ENCODE measurements at places on chromosomes 16 and 17.

DNA sequence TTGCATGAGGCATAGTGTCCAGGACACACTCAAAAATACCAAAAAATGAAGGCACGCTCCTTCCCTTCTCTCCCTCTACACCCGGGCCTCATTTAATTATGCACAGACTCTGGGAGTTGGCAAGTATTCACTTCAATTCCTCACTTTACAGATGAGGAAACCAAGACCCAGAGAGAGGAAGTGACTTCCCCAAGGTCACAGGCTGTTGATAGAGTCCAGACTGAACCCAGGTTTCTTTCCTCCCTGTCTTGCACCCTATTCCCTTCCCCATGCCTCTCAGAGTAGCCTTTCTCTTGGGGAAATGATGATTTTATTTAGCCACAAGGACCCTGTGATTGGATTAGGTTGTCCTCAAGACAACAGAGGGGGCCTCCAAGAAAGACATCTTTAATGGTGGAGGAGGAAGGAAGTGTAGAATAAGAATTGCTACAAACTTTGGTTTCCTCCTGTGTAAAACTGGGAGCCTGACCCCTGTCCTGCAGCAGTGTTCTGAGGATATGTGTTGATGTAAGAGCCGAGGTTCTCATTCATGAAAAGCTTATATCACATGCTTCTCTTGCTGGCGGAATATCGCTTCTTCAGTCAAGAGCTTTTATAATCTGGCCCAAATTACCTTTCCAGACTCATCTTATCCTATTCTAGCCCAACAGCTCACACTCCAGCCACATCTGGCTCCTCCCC is 48.8 kb upstream of the SIAH1 start:
- DNase-seq: no peak

DNA sequence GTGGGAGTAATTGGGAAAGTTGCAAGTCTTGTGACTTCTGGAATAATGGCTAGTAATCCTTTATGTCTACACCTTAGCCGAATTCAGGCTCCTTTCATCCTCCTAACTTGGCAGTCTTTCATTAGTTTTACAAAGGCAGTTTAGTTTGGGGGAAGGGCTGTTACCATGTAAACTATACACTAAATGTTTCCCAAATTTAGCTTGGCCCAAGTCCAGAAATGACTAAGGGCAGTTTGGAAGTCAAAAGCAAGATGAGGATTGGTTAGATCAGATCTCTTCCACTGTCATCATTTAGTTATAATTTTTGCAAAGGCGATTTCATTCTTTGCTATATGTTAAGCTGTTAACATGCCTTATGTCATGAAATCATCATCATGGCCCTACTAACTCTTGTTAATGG is 115.4 kb upstream of the CACNG3 start:
- DNase-seq: no peak

DNA sequence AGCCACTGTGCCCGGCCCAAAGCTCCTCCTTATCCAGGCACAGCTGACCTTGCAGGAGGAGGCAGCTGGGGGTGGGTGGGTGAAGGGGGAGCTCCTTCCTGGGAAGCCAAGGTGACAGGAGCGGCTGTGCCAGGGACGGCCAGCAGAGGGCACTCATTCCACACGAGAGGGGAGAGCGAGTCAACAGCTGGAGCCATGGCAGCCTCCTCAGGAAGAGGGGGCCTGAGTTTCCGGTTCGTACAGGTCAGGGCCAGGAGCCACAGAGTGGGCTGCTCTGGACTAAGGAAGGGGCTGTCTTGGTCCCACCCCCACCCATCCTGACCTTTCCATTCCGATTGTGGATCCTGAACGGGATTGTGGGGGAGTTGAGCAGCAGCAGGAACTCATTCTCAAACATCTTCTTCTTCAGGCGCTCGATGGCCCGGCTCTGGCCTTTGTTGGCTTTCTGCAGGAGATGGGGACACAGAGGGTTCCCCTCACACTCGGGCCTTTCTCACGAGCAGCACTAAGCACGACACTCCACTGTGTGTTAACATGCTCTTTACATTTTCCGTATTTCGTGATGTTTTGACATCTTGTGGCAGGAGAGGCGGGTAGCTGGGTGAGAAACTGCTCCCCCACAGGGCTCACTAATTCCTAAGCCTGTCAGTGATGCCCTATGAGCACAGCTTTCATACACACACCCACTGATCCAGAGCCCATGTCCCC is 61.6 kb downstream of the TIMM22 start:
- peak; percentile 41 for DNase-seq

DNA sequence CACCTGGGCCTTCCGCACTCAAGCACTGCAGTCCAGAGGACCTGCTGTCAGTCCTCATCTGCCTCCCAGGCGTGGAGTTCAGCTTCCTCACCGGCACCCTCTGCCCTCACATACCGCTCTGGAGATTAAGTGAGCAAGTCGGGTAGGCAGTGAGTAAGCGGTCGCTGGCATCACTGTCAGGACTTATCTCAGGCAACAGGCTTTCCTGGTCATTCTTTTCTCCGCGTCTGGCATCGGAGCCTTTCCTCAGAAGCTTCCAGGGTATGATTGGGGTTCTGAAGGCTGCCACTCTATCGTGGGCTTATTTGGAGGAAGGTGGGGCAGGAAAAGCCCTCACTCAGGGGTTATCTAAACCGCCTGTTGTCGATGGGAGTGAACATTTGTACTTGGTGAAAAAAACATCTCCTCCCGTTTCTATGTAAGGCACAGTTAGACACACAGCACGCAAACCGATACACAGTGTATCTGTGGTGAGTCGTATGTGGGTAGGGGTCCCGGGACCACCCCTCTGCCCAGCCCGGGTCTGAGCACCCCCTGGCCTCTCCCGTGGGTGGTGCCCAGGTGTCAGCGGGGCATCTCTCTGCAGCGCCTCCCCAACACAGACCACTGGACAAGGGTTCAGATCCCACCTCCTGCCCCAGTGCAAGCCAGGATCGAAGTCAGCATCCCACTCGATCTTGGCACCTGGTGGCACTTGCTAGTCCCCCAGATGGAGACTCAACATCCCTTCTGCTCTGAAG is 92.5 kb upstream of the PLCG2 start:
- DNase-seq: no peak

DNA sequence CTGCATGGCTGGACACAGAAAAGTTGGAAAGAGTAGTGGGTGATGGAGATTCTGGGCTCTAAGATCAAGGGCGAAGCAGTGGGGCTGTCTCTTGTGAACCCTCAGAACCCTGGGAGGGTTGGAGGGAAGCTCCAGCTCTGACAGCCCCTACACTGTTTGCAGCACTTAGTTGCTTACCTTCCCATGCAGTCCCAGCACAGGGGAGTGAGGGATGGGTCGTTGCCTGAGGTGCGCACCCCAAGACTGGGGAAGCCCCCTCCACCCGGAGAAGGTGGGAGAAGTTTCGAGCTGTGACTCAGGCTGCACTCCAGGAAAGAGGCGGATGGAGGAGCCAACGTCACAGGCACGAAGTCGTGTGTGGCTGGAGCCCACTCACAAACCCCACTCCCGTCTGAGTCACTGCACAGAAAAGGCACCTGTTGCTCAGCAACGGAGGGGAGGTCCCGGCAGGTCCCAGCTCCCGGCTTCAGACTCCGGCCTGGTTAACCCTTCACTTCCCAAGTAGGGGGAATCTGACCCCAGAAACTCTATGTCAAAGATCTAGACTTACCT is 60.1 kb downstream of the AIPL1 start:
- no peak for DNase-seq

- DNase-seq: no peak
Measured at GRCh38 chr17:67390006-67390645, 13.0 kb downstream of the PITPNC1 start.

GRCh38 chr17:78146881-78147280 is 696 bp downstream of the C17orf99 start:
- DNase-seq: no peak

DNA sequence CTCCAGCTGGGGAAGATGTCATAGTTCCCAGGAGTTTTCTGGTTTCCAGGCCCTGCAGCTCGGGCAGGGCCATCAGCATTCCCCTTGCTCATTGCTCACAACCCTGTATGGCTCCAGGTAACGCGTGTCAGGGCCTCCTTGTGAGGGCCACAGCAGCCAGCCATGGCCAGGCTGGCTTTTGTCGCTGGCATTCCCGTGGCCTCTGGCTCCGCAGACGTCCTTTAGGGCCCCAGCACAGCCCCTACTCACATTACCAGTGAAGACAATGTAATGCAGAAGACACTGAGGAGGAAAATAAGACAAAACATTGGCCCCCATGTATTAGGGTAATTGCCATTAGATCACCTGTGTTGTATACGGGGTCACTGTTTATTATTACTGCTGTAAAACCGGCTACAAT is 1799.0 kb downstream of the TP53TG3F start:
- no peak for DNase-seq

DNA sequence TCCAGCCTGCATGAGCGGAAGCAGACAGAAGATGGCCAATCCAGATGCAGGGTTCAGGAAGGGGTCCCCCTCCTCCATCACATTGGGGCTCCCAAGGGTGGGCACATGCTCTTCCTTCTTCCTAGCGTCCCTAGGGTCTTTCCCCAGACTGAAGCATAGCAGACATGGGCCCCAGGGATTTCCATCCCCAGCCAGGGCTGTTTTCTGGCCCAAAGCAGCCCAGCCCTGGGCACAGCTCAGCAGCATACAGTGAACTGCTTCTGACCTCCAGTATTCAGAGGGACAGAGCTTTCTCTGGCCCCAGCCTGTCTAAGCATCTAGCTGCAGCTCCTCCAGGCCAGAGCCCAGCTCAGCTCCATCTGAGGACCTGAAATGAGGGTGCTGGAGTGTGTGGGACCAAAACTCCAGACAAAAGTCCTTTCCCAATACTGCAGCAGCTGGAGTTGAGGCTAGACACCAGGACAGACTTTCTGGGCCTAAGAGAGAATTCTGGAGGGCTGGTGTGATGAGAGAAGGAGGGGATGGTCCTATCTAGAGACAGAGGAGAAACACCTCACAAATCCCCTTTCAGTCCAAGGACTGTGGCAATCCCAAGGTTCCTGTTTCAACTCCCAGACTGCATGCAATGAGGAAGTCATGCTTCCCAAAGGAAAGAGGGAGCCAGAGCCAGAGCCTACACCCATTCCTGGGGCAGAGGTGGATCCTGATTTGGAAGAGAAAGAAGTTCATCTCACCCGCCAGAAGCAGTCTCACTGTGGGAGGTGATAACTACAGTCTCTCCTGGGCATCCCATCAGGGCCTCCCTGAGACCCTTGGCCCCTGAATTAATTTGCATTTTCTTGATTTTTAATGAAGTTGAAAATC is 4.5 kb upstream of the FOXN1 start:
- no peak for DNase-seq

DNA sequence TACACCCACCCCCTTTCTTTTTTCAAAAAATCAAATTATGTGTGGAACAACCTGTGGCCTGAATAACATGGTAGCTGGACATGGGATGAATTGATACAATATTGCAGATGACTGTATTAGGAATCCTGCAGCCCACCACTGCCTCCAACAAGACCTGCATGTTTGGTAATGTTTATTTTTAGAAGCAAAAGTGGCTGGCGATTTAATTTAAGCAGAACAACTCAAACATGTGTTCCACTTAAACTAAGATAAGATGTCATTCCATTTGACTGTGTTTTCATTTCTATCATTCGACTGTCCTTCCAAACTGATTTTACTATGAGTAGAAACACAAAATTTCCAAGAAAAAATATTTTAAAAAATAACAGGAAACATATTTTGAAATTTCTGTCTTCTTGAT is 10.1 kb upstream of the DHRS7C start:
- DNase-seq: no peak

DNA sequence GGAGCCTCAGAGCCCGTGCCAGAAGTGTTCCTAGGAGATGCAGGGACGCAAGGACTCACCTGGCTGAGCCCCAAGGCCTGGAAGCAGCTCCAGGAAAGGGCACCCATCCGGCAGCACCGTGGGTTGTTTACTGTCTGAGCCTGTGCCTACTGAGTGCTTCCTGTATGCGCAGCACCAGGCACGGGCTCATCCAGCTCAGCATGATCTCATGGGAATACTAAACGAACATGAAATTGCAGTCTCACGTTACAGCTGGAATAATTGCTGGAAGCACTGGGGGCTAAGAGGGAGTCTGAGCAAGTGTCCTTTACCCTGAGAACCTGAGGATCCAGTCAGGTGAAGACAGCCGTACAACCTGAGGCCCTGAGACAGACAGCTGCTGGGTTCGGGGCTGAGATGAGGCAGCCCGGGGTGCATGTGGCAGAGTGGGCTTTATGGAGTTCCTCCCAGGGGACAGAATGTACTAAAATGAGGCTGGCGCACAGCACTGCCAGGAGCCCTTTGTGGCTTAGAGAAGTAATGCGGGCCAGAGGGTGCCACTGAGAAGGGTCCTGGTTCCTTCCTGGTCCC is 5.4 kb downstream of the CTRL start:
- DNase-seq: no peak
